ENCODE measurements at places on chromosomes 4 and X. TPM values are rescaled to one million over a fixed set of nuclear protein-coding genes. Genes with fewer than 3 reads are reported as not detected.

DNA sequence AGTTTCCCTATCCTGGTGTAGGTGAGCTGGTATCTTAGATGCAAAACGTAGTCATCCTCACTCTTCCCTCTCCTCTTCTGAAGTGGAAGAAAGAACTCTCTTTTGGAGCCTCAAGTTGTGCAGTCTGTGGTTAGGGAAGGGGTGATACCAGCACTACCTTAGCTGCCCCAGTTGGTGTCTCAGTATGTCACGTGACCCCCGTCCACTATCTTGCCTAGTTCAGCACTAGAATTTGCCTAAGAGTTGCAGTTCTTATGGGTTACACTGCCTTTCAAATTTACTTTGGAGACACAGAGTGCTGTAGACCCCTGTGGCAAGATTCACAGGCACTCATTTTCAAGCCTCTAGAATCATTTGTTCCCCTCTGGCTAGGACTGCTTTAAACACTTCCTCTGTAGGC, 322.8 kb upstream of the EDA2R start:
- DNase-seq: no peak

- DNase-seq: peak; percentile 41
Observed at GRCh38 chr4:86595426-86595805, 1.3 kb downstream of the PTPN13 start.

DNA sequence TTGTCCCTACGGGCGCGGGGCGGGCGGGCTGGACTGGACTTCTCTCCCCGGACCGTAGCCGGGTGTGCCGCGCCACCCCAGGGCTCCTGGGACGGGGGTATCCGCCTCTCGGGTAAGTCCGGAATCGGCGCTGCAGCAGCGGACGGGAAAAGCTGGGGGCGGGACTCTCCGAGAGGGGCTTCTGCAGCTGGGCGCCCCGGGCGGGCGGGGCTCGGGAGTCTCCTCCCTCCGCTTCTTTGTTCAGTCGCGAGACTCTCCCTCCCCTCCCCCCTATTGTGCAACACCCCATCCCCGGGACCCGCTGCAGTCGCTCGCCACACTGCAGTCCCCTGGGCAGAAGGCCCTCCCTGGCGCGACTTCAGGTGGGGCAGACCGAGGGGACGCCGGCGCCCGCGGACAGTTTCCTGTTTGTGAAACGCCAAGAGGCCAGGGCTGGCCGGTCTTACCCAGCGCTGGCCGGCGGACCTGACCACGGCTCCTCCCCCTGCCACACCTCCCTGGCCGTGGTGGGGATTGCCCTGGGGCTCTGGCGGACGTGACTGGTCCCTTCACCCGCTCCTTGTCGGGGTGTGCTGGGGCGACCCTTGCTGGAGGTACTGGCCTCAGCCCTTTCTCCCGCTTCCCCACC, 966 bp downstream of the CCNG2 start:
- peak; percentile 92 for DNase-seq

GRCh38 chr4:184722798-184723197, 11.1 kb downstream of the CENPU start:
- DNase-seq: no peak

DNA sequence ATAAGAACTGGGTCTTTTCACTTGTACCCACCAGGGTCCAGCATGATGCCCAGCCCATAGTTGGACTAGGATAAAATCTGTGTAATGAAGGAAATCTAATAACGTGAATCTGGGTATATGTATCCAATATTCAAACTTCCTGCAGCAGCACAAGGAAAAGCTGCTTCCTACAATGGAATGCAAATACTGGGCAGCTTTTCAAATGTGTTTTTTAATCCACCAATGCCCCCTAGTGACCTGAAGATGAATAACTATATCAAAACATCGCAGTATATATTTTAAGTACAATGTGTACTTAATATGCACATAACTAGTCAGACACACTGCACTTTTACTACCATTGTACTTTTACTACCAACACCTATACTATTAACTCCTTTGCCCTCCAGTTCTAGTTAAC, 5.3 kb downstream of the APOO start:
- DNase-seq: no peak

DNA sequence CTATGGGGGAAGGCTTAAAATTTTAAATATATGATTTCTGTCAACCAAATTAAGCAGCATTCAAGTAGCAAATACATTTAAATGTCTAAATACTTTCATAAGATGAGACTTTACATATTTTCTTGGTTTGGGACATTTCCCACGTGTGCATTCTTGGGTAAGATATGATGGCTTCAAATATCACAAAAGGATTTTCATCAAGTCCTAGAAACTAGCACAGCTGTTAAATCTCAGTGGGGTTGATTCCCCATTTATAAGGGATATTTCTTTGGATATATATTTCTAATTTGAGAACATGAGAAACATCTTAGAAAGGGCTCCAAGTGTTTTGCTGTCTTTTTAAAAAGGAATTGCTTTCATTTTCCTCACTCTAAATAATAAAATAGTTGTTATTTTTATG, 90.2 kb downstream of the P2RY10 start:
- no peak for DNase-seq

NPNT gene
- 95.6 TPM for polyA plus RNA-seq

DNA sequence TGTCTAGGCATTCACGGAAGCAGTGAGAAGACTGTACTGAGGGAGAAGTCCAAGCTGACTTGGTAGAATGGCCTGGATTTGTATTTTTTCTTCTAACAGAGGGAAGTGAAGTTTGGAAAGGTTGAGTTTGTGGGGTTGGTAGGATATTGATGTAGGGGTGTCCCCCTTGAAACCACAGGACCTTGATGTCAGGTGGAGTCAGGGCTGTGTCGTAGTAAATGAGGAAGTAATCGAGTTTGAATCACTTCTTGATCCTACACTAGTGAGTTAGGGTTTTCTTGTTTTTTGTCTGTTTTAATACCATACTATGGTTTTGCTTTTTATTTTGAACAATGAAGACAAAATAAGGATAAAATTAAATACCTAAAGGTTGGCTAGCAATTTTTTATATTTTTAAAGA, 30.1 kb upstream of the ANAPC4 start:
- no peak for DNase-seq

RPS3A gene
- 4,418 TPM for polyA plus RNA-seq

ADAM29 gene
- 0.06 TPM for polyA plus RNA-seq

GRCh38 chr4:136329042-136329662, 1203.1 kb downstream of the PCDH18 start:
- no peak for DNase-seq

DNA sequence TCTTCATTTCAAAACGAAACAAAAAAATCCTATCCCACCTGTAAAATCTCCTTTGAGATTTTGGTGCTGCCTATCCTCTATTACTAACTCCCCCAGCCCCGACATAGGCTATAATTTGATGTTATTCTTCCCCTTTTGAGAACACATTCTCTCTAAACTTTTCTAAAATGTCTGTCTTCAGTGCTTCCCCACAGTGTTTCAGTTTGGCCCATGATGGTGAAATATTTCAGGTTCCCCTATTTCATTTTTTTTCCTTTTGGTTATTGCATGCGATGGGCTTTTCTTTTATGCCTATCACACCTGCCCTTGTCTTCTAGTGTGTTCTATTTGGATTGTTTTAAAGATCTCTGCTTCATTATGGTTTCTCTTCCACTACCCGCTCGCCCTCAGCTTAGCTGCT, 14.7 kb downstream of the BCORL1 start:
- no peak for DNase-seq

KIT gene
- polyA plus RNA-seq: 73.1 TPM

DNA sequence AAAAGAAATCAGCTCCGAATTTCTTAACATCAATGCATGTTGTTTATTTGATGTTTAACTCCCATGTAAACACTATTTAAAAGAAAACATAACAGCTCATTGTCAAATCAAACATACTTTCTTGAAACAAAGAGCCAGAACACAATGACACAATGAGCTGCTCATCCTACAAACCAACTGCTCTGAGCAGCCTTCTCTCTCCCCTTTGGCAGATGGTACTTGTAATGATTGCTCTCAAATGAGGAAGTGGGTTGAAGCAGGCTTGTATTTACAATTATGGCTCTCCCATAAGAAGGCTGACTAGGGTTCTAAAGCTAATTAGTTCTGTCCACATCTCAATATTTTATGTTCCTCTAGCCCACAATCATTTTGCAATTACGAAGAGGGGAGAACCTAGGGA, 637.8 kb upstream of the ADGRL3 start:
- DNase-seq: no peak

DNA sequence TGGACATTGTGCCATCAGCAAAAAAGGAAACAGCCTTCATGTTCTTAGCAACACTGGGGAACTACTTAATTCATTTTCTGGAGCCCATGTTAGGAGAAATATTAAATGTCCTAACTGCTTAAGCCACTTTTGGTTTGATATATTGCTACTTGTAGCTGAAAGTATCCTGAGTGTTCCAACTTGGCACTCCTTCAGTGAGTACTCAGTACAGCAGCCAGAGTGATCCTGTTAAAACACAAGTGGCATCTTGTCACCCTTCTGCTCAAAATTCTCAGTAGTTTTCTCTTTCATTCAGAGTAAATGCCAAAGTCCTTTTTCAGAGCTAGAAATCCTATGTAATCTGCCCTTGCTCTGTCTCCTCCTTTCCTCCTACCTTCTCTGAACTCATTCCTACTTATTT, 522.0 kb downstream of the GRID2 start:
- DNase-seq: no peak

JAKMIP1 gene
- 0.21 TPM for polyA plus RNA-seq

Data from left lung (tissue), 14 donors.